ENCODE measurements at places on chromosomes 1 and 21.

- DNase-seq, result no peak
Observed at GRCh38 chr1:154820646-154821045, 49.4 kb downstream of the KCNN3 start.

DNA sequence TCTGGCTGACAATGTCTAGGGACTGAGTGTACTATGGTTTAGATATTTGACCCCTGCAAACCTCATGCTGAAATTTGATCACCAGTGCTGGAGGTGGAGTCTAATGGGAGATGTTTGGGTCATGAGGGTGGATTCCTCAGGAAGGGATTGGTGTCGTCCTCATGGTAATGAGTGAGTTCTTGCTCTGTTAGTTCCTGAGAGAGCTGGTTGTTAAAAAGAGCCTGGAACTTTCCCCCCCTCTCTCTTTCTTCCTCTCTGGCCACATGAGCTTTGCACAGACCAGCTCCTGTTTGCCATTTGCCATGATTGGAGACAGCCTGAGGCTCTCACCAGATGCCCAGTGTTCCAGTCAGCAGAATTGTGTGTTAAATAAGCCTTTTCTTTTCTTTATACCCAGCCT lies 36.6 kb upstream of the CNIH3 start:
- no peak for DNase-seq

- DNase-seq, result no peak
Observed at GRCh38 chr1:244173769-244174168, 122.7 kb downstream of the ZBTB18 start.

DNA sequence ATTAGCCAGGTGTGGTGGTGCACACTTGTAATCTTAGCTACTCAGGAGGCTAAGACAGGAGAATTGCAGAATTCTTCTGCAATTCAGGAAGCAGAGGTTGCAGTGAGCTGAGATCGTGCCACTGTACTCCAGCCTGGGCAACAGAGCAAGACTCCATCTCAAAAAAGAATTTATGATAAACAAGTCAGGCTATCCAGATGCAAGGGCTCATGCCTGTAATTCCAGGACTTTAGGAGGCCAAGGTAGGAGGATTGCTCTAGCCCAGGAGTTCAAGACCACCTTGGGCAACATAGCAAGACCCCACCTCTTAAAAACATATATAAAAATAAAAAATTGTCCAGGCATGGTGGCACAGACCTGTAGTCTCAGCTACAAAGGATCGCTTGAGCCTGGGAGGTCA lies 10.5 kb upstream of the CBR3 start:
- DNase-seq, result no peak

GRCh38 chr1:178033019-178033418 lies 60.9 kb upstream of the RASAL2 start:
- DNase-seq, result no peak

GRCh38 chr1:167605576-167605975 lies 24.5 kb upstream of the RCSD1 start:
- DNase-seq, result no peak

GRCh38 chr1:98389809-98390208 lies 271.7 kb upstream of the SNX7 start:
- DNase-seq, result no peak

- DNase-seq, result peak; percentile 27
Observed at GRCh38 chr1:11784993-11785769, 20.6 kb downstream of the MTHFR start.

- no peak for DNase-seq
Observed at GRCh38 chr1:174818014-174818616, 181.6 kb upstream of the CACYBP start.

DNA sequence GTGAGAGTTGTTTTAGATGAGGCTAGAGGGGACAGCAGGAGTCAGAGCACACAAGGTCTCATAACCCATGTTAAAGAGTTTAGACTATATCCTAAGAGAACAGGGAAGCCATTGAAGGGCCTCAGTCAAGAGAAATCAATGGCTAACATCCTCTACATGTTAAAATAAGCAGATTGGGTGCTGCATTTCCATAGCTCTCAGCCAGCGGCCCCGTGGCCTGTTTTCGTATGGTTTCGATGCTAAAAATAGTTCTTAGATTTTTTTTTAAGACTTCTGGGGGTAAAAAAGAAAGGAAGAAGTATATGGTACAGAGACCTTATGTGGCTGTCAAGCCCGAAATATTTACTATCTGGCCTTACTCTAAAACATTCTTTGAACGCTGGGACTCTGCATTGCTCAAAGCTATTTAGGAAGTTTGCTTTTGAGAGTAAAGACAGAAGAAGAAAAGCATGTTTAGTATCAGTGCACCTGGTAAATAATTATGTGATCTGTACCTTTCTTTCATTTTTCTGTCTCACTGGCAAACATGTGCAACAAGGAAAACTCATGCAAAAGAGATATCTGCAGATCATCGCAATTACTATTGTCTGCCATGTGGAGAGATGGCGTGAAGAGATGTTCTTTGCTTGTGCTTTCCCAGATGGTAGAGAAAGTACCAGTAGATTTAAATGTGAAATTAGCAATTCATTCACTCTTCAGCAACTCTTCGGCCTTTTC lies 8.4 kb downstream of the PDIK1L start:
- no peak for DNase-seq

GRCh38 chr1:157948312-157949073 lies 45.0 kb upstream of the KIRREL1 start:
- no peak for DNase-seq

DNA sequence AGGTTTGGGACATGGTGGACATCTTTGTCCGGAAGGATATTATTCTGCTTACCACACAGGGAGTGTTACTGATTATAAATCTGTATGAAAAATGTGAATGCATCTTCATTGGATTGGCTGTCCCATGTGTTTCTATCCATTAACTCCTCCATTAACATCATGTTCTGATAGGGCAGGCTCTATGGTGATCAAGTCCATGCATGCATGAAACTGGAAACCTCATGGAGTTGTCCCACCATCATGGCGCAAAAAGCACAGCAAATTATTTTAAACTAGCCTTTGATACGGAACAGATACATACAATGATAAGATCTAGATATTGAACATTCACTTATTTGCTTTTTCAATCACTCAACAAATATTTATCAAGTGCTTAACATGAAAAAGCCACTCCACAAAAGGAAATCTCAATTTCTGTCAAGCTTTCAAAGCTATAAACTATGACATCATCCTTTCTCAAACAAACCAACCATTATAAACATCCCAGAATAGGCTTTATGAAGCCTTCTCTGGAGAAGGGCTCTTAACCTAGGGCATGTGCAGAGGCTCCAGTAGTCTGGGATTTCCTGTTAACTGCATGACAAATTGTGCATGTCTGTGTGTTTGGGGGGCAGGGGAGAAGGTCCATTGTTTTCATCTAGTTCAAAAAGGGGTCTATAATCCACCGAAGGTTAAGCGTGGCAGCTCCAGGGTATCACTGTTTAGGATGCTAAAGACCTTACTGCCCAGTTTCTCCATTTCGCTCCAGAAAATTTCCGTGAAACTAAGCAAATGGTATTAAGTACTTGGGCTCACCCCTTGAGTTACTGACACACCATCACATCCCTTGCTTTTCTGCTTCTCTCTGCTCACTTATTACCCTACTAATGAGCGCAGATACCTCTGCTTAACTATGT lies 46.1 kb downstream of the ADAMTS1 start:
- no peak for DNase-seq

- no peak for DNase-seq
Observed at GRCh38 chr1:174077749-174078490, 55.8 kb upstream of the RC3H1 start.

DNA sequence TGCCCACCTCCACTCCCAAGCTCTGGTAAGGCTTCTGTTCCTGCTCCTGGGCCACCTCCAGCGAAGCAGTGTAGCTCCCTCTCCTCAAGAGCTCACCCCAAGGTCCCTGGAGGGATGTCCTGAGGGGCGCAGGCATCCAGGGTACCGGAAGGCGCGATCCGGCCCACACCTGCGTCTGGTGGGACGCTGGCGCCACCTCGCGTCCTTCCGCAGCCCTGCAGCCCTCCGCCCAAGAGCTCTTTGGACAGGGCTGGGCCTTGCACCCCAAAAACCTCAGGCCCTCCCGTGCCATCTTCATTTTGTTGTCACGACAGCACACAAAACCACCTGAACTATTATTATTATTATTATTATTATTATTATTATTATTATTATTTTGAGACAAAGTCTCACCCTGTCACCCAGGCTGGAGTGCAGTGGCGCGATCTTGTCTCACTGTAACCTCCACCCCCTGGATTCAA lies 49.2 kb upstream of the PAX7 start:
- DNase-seq, result no peak

GRCh38 chr1:162236201-162236600 lies 140.5 kb downstream of the SPATA46 start:
- no peak for DNase-seq

DNA sequence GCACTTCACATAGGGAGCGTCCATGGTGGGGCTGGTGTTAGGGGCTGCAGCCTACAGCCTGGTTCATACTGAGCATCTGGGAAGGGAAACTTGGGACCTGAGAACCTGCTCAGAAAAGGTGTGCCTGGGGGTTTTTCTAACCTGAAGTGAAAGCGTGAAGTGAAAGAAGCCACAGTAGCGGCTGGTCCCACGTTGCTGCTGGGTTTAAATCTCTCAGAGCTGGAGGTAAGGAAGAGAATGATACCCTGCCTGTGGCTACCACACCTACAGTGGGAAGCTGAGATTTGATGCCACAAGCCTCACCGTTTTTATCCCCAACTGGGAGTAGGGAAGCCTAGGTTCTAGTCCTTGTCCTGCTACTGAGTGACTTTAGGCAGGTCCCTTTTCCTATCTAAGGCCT lies 21.0 kb upstream of the FUCA1 start:
- no peak for DNase-seq

DNA sequence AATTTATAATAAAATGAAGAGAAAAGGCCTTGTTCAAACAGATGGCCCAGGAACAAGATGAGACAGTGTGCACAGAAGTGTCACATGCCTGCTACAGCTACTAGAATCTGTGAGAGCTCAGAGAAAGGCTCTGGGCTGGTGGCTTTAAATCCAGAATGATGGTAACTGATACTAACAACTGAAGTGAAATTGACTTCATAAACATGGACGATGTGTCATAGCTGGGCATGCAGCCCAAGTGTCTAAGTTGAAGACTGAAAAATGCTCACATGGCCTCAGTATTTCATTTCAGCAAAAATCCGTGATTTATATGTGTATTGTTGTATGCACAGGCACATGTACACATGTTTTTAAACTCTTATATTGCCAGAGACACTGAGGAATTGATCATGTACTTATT lies 208.3 kb upstream of the RUNX1 start:
- DNase-seq, result no peak

- DNase-seq, result no peak
Observed at GRCh38 chr1:209802780-209803152, 3.2 kb downstream of the IRF6 start.

- no peak for DNase-seq
Observed at GRCh38 chr1:179003512-179004066, 22.1 kb upstream of the FAM20B start.

GRCh38 chr21:38741950-38742256 lies 63.8 kb upstream of the ETS2 start:
- no peak for DNase-seq

- no peak for DNase-seq
Observed at GRCh38 chr1:19272064-19272463, 16.5 kb downstream of the AKR7A3 start.

DNA sequence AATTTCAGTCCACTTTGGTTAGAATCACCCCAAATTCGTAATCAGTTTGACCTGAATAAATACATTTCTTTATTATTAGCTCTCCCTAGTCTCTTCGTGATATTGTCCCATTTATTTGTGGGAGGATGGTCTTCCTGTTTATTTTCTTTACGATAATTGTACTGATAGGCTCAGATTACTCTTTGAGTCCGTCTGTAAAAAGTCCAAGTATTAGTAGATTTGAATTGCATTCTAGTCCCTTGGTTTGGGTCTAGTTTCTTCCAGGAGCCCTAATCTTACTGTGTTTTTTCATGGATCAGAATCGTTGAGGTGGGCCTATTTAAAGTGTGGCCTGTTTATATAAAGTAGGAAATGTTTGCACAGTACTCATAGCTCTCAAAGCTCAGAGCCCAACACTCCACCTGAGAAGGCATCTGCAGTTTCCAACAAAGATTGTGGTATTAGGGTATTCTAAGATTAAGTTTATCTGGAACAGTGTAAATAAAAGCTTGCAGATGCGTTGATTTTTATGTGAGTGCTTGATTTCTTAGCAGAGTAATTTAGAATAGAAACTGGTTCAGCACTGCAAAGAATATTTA lies 33.1 kb downstream of the MAP3K21 start:
- DNase-seq, result no peak

DNA sequence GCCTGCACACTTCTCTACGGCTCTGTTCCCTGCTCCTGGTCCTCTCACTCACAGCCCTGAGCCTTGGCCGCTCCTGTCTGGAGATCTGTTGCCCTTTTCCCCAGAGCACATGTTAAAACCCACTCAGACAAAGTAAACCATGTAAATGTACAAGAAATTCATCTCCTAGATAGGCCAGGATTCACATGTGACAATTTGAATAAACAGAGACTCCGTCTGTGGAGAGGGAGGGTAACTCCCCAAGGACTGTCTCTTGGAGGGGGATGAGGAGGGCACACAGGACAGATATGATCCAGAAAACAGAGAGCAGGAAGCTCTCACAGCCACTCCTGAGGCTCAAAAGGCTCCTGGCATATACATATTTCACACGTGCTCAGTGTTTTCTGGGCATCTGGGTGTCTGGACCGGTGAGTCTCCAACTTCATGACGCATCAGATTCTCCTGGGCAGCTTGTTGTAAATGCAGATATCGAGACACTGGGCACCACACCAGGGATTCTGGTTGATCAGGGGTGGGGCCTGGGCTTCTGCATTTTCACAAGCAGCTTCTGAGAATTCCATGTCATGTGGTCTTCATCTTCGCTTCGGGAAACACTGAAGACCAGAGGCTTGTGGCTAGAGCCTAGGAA lies 6.4 kb upstream of the KAZN start:
- DNase-seq, result no peak

DNA sequence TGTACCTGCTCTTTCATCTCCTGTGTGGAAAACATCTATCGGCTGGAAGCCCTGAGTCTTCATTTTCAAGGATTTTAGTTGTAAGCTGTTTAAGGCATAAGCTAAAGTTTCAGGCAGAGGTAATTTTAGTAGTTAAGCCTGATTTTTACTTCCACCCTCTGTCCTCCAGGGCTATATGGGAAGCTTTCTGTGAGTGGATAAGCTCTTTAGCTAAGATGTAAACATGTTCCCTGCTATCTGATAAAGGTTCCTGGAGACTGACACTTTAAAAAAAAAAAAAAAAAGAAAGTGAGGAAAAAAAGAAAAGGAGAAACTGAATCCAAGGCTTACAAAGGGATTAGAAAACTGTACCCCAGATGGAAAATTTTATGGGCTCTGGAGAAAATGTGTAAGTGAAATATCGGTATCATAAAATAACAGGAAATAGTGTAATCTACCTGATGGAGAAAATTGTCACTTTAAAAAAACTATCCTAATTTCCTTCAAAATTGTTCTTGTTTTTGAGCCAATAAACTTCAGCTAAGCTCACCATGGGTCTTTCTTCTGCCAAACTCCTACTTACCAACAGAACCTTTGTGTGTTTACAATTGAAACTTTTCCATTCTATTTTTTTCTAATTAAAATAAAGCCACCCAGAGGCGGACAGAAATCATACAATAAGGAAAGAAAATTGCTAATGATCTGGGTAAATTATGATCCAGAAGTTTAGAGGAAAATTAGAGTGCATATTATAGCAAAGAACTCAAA lies 180.5 kb downstream of the TGFB2 start:
- no peak for DNase-seq

Measured in nucleus accumbens (tissue), 56 donors.